ENCODE measurements at places on chromosomes 12 and 14.

GRCh38 chr14:45083617-45083975 is 320 bp upstream of the PRPF39 start:
- no peaks in the 10 kb centered on the region for H3K36me3 ChIP-seq
- peaks cover 9% of the 10 kb centered on the region for H3K4me1 ChIP-seq
- no peak for DNase-seq
- no peaks in the 10 kb centered on the region for H3K27me3 ChIP-seq
- peak overlapping the region; percentile 52 for H3K4me3 ChIP-seq
- no peak overlapping the region for H3K27ac ChIP-seq

GRCh38 chr12:56546680-56547079 is 25.1 kb downstream of the RBMS2 start:
- H3K27ac ChIP-seq: no peak overlapping the region
- no peaks in the 10 kb centered on the region for H3K27me3 ChIP-seq
- no peaks in the 10 kb centered on the region for H3K36me3 ChIP-seq
- no peaks in the 10 kb centered on the region for H3K4me1 ChIP-seq
- no peak for DNase-seq
- no peak overlapping the region for H3K4me3 ChIP-seq

- no peak overlapping the region for H3K27ac ChIP-seq
- H3K36me3 ChIP-seq: no peaks in the 10 kb centered on the region
- H3K27me3 ChIP-seq: peaks cover 11% of the 10 kb centered on the region
- H3K4me1 ChIP-seq: no peaks in the 10 kb centered on the region
- DNase-seq: no peak
- H3K4me3 ChIP-seq: no peak overlapping the region
These were observed 12.8 kb upstream of the CEP170B start for GRCh38 chr14:104852280-104852663.

DNA sequence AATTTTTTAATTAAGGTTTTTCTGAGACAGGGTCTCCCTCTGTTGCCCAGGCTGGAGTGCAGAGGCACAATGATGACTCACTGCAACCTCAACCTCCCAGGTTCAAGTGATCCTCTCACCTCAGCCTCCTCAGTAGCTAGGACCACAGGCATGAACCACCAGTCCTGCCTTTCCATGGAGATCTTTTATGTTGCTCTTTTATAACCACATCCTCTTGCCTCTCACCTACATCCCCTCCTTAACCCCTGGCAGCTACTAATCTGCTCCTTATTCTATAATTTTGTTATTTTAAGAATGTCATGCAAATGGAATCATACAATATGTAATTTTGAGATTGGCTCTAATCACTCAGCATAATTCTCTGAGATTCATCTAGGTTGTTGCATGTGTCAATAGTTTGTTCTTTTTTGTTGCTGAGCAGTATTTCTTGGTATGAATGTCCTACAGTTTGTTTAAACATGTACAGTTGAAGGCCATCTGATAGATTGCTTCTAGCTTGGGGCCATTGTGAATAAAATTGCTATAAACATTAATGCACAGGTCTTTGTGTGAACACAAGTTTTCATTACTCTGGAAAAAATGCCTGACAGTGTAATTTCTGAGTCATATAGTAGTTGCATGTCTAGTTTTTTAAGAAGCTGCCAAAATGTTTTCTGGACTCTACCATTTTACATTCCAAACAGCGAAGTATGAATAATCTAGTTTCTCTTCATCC is 249.2 kb upstream of the AMIGO2 start:
- H3K27me3 ChIP-seq: no peaks in the 10 kb centered on the region
- H3K27ac ChIP-seq: no peak overlapping the region
- DNase-seq: no peak
- H3K36me3 ChIP-seq: no peaks in the 10 kb centered on the region
- H3K4me3 ChIP-seq: no peak overlapping the region
- H3K4me1 ChIP-seq: no peaks in the 10 kb centered on the region

- no peaks in the 10 kb centered on the region for H3K27me3 ChIP-seq
- H3K36me3 ChIP-seq: no peaks in the 10 kb centered on the region
- H3K27ac ChIP-seq: no peak overlapping the region
- H3K4me1 ChIP-seq: no peaks in the 10 kb centered on the region
- no peak for DNase-seq
These were observed 1724.1 kb upstream of the SEL1L start for GRCh38 chr14:83257466-83258439.

DNA sequence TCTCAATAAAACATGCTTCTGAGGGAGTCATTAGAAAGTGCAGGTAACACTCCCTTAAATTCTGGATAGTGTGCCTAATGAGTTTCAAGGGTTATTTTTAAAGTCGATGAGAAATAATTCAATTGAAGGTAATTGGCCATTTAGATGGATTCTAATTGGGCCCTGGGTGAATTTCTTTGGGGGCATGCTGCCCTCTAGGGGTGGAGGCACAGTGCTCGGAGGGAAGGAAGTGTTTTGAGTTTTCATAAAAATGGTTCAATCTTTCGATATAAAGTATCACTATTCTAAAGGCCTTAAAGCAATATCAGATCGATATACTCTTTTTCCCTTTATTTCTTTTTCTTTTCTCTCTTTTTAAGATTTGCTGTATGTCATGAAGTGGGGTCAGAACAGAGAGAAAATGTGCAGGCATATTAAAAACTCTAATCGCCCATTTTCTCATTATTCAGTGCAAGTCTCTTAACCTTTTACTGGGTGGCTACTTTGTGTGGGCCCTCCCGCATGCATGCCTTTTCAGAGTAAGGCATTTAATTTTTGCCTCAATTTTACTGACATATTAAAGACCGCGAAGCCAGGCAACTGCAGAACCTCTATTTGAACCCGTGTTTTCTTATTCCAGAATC is 25.5 kb downstream of the NKX2-8 start:
- H3K36me3 ChIP-seq: no peaks in the 10 kb centered on the region
- no peaks in the 10 kb centered on the region for H3K4me1 ChIP-seq
- peaks cover 3% of the 10 kb centered on the region for H3K27me3 ChIP-seq
- DNase-seq: peak; percentile 12

- DNase-seq: peak; percentile 72
- H3K4me1 ChIP-seq: peaks cover 14% of the 10 kb centered on the region
- no peaks in the 10 kb centered on the region for H3K27me3 ChIP-seq
- H3K36me3 ChIP-seq: peaks cover 11% of the 10 kb centered on the region
These were observed 840 bp downstream of the PNP start for GRCh38 chr14:20469890-20470602.

DNA sequence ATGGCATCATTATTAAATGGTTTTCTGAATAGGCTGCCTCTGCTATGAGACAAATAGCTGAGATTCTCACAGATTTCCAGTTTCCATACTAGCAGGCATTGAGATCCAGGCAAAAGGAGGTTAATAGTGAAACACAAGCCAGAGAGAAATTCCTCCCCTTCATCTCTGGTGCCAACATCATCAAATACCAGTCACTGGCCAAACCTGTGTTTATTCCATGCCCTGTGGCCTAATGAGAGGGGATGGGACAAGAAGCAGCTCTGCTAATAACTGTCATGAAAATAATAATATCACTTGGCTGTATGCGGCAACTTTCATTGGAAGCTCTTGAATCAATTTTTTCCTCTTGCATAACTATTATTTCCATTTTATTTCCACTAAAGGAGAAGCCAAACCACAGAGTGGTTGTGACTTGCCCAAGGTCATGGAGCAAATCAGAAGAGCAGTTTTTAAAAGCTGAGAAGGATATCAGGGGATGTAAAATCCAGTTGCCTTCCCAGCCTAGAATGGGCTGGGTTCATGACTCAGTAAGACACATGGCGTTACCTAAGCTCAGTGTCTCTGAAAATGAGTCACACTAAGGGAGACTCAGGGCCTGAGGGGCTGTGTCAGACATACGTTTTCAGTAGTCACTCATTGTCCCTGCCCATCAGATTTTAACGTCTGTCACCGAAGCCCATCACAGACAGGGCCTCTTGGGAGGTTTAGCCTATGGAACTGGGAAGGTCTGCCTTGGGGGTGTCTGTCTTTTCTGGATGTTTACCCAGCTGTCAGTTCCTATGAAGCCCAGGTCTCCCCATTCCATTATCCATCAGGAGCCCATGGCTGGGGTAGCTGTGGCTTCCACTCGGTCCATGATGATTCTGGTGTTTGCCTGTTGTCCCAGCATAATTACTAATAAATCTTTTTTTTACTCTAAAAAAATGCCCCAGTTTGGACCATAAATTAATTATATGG is 208.8 kb upstream of the EEA1 start:
- no peaks in the 10 kb centered on the region for H3K27me3 ChIP-seq
- no peak overlapping the region for H3K4me3 ChIP-seq
- no peaks in the 10 kb centered on the region for H3K36me3 ChIP-seq
- H3K4me1 ChIP-seq: peaks cover 8% of the 10 kb centered on the region
- DNase-seq: no peak

- H3K36me3 ChIP-seq: no peaks in the 10 kb centered on the region
- H3K4me3 ChIP-seq: no peak overlapping the region
- no peaks in the 10 kb centered on the region for H3K4me1 ChIP-seq
- no peak for DNase-seq
These were observed 6.5 kb downstream of the OR6C74 start for GRCh38 chr12:55250944-55251343.

DNA sequence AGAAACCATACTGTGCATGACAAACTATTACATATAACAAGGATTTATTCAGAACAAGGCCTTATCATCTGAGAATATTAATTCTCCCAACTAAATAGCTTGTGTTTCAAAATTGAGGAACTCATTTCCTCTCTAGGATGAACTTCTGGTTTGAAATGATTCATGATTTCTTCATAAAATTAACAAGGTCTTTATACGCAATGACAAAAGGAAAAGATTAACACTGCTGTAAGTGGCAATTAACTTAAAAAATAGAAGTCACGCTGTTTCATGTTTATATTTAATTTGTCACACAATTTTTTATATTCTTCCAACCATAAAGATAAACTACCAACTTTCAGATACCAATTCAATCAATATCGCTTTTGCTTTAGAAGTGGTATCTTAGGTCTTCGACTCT is 80.8 kb downstream of the GRIP1 start:
- no peak for DNase-seq
- no peaks in the 10 kb centered on the region for H3K36me3 ChIP-seq
- no peaks in the 10 kb centered on the region for H3K4me1 ChIP-seq
- H3K4me3 ChIP-seq: no peak overlapping the region

DNA sequence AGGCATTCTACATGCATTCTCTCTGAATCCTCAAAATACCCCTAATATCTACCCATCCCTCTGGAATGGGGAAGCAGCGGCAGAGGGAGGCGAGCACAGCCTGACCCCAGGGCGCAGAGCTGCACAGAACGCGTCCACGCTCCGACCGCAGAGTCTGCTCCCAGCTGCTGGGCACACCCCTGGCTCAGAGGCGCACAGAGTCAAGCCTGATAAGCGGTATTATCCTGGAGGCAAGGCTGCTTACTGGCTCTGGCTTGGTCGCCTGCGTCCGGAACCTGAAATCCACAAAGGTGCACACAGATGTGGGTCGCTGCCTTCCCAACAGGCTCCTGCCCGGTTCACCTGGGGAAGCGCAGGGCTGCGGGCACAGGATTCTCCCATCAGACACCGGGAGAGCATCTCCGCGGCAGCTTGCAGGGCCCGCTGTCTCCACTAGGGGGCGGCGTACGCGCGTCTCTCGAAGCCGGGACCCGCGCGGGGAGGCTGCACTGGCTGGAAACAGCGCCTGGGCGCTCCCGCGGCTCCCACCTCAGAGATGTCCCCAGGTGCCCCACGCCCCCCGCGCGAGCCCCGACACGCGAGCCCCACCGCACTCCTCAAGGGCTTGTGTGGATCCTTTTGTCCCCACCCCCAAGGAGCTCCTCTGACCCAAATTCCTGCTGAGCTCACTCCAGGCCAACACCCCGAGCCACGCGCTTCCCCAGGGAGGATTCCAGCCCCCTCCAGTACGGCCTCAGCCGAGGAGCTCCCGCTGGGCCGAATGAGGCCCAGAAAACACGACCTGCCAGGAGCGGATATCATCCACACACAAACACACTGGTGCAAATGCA is 120.1 kb upstream of the FZD10 start:
- no peak for DNase-seq
- H3K4me3 ChIP-seq: no peak overlapping the region
- no peaks in the 10 kb centered on the region for H3K36me3 ChIP-seq
- H3K27ac ChIP-seq: no peak overlapping the region
- no peaks in the 10 kb centered on the region for H3K4me1 ChIP-seq

- H3K4me3 ChIP-seq: no peak overlapping the region
- no peaks in the 10 kb centered on the region for H3K27me3 ChIP-seq
- no peaks in the 10 kb centered on the region for H3K36me3 ChIP-seq
- H3K27ac ChIP-seq: no peak overlapping the region
- no peak for DNase-seq
- H3K4me1 ChIP-seq: no peaks in the 10 kb centered on the region
These were observed 245.7 kb downstream of the FUT8 start for GRCh38 chr14:65658202-65658601.

DNA sequence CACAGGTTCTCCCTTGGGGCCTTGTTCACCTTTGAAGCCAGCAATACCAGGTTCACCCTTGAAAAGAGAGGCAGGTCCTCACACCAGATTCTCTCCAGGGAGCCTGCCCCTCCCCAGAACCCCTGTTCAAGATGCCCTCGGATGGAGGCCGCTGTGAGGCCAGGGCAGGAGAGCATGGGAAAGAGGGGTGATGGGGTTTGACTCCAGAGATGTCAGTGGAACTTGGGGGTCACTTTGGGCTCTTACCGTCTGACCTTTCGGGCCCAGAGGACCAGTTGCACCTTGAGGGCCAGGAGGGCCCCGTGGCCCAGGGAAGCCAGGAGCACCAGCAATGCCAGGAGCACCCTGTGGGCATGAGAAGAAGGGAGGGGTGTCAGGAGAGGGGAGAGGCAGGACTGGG is 17.4 kb downstream of the COL2A1 start:
- no peaks in the 10 kb centered on the region for H3K27me3 ChIP-seq
- peaks cover 6% of the 10 kb centered on the region for H3K4me1 ChIP-seq
- no peak overlapping the region for H3K4me3 ChIP-seq
- H3K36me3 ChIP-seq: no peaks in the 10 kb centered on the region

DNA sequence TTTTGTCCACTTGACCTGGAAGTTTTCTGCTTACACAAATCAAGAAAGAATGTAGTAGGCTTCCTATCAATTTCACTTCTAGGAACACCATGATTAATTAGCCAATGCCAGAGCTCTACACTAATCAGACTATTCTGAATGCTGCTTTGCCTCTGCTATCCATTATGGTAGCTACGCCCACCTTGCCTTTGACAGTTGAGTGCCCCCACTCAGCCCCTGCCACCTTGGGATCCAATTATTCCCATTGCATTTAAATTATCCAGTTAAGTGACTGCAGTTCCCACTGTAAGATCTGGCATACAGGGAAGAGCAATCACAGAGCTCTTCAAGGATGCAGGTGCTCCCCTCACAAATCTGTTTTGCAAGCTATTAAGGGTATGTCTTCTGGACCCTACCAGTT is 47.5 kb downstream of the FIGNL2 start:
- no peak for DNase-seq
- no peak overlapping the region for H3K4me3 ChIP-seq
- no peaks in the 10 kb centered on the region for H3K4me1 ChIP-seq
- no peaks in the 10 kb centered on the region for H3K36me3 ChIP-seq
- no peaks in the 10 kb centered on the region for H3K27me3 ChIP-seq
